Stimulated activated CD8-positive, alpha-beta memory T cell treated with anti-CD3 and anti-CD28 coated beads, Interleukin-7, amount 100 ng/mL, for 1 hour (primary cell): ENCODE measurements at places on chromosomes 5 and 9.

DNA sequence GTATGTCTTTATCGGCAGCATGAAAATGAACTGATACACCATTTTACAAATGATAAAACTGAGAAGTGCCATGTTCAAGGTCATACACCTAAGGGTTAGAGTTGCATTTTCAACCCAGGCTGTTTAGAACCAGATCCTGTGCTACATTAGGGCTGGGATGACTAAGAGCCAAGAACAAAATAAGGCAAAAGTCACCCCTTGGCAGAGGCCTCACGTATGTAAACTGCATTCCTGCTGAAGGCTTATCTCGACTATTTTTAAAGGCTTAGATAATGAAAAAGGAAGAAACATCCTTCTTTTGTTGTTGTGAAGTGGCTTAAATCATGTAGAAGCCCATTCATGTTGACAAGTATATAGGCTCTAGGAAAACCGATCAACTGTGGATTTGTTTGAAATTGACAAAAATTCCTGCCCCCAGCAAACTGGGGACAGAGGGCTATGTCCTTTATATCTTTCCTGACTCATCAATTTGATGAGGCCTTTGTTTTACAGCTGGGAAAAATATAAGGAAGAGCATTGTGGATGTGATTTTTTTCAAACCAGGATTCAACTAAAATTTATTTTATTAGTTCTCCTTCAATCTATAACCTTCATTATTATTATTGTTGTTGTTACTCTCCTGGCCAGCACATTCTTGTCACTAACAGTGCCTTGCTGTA is 196.5 kb downstream of the SNX18 start:
- DNase-seq = no peak

DNA sequence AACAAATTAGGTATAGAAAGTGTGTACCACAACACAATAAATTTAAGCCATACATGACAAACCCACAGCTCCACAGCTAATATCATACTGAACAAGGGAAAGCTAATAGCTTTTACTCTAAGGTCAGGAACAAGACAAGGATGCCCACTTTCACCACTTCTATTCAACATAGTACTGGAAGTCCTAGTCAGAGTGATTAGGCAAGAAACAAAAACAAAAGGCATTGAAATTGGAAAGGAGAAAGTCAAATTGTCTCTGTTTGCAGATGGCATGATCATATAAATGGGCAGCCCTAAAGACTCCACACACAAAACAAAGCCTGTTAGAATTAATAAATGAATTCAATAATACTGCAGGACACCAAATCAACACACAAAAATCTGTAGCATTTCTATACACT is 548.8 kb downstream of the CTNND2 start:
- no peak for DNase-seq

GRCh38 chr5:144451187-144451973 is 280.7 kb downstream of the KCTD16 start:
- DNase-seq = no peak

DNA sequence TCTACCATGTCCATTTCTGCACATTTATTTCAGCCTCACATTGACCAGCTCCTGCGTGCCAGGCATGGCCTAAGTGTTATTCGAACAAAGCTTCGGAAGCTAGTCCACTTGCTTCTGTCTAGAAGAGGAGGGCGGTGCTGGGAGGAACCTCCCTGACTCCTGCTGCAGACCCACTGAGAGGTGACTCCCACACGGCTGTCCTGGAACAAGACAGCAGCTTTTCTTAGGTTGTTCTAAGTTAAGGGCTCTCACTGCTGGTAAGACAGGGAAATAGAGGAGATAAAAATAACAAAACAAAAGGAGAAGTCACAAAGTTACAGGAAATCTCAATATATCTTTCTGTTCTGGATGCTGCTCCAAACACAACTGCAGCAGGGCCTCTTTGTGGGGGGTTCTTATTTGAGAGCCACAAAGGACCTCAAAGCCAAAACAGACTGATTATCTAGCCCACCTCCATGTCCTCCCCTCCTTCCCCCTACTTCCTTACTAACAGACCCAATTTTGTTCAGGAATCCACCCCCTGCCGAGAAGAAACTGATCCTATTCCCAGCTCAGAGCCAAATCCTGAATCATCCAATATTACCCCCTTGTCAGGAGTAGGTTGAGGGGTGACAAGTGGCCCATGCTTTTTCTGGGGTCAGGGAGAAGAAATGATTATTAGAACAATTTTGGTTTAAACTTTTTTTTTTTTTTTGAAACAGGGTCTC is 28.4 kb upstream of the KCNIP1 start:
- DNase-seq = no peak

DNA sequence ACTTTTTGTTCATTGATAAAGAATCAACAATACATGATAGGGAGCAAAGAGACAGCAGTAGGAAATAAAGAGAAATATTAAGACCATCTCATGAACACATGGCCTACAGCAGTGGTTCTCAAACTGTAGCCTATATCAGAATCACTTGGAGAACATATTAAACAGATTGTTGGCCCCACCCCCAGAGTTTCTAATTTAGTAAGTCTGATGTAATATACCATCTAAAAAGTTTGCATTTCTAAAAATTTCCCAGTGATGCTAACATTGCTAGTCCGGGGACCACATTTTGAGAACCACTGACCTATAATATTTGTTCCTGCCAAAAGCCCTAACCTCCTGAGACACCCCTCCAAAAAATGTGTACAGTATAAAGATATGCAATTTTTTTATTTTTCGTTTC is 306.2 kb upstream of the NREP start:
- DNase-seq = no peak

GRCh38 chr5:122908662-122909061 is 63.2 kb downstream of the SNX24 start:
- no peak for DNase-seq
